Stimulated activated CD4-positive, alpha-beta T cell treated with anti-CD3 and anti-CD28 coated beads, TNF-alpha, amount 100 ng/mL, for 24 hours (primary cell): ENCODE measurements at places on chromosomes 2 and 18.

DNA sequence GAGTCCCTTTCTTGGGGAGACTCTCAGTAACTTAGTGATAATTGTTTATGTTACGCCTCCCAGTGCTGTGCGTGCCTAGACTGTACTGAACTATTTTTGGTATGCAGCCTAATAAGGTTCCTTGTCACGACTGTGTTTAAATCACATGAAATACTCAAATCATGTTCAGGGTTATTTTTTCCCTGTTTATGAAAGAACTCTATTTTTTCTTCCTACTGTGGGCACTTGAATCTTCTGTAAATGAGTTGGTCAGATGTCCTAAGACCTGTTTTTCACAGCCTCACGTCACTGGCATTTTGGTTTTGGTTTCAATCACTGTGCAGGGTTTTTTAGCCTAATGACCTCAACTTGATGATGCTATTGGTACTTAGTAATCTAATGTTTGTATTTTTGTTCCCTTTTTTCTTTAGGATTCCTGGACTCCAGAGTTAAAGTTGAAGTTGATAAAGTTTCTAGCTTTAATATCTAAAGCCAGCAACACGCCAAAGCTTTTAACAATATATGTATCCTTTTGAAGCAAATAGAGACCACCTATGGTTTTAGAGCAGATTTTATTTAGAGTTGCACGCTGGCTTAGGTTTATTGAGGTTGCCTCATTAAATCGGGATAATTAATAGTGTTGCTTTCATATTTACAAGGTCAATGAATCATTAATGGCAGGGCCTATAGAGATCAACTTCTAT is 24.0 kb downstream of the ARMC9 start:
- no peak for DNase-seq

DNA sequence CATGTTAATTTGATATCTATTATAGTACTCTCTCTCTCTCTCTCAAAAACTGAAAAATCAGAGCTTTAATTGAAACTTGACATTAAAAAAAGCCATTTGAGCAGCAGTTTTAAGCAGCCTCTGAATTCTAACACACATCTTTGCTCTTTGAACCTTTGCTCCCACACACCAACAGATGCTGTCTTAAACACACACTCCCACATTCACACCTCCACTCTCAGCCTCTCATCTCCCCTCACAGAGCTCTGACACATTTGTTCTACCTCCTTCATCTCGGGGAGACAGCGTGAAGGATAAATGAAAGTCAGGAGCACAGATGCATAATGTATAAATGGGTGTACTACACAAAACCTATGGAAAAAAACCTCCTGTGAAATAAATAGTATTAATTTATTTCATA is 95.2 kb downstream of the NAB1 start:
- no peak for DNase-seq

- DNase-seq: no peak
Observed at GRCh38 chr2:180539541-180539940, 440.9 kb upstream of the UBE2E3 start.

DNA sequence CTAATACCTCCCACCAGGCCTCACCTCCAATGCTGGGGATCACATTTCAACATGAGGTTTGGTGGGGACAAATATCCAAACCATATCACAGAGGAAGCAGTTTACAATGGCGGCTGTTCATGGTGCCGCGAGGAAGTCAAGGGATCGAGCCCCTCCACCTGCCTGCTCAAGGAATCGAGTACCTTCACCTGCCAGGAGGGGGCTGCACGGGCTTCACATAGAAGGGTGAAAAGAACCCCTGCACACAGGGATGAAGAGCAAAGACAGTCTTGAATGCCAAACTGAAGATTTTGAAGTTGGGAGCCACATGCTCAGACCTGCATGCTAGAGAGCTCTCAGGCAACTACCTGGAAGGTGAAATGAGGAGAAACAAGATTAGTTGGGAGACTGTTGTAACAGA is 110.3 kb downstream of the KCNF1 start:
- no peak for DNase-seq

DNA sequence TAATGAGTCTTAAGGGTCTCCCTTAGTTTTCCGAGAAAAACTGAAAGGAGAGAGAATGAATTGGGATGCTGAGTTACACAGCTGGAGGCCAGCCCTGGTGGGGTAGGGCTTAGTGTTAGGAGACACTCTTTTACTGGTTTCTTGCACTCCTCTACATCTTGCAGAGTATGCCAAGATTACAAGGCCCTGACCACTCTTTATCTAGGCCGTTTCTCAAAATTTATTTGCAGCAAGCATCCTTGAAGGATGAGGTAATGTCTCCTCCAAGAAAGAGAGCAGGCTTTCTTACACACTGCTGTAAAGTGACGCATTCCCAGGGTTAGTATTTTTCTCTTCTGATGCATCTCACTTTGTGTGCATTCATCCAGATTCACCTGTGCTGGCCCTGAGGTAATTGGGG is 166.2 kb downstream of the TDRD15 start:
- no peak for DNase-seq
